Pancreas (tissue), 10 donors: ENCODE measurements at places on chromosomes 2 and 18. TPM values are rescaled to one million over a fixed set of nuclear protein-coding genes. Genes with fewer than 3 reads are reported as not detected.

DNA sequence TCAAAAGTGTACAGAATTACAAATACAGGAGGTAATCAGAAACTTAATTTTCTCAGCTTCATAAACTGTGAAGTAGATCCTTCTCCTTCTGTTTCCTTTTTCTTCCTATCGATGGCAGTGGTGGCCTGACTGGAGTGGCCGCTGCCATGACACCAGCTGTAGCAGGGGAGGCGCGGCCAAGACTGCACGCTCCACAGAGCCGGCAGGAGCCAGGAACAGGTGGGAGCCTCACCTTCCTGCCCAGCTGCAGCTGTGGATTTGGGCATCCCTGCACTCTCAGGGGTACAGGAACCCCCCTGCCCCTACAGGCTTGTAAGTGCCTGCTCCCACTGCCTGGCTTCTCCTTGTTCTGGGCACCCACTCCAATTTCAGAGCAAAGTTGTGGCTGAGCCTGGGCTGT is 76.1 kb downstream of the EPB41L3 start:
- no peaks in the 10 kb centered on the region for H3K36me3 ChIP-seq
- no peaks in the 10 kb centered on the region for H3K27me3 ChIP-seq
- no peak overlapping the region for H3K27ac ChIP-seq
- H3K4me3 ChIP-seq: no peak overlapping the region

- no peak for DNase-seq
- no peak overlapping the region for H3K27ac ChIP-seq
- no peaks in the 10 kb centered on the region for H3K36me3 ChIP-seq
- no peak overlapping the region for H3K4me3 ChIP-seq
- no peaks in the 10 kb centered on the region for H3K4me1 ChIP-seq
Measured at GRCh38 chr2:20595439-20596192, 55.3 kb downstream of the HS1BP3 start.

GRCh38 chr2:127511090-127511695 is 15.1 kb downstream of the IWS1 start:
- no peak overlapping the region for H3K27ac ChIP-seq
- H3K4me1 ChIP-seq: peaks cover 25% of the 10 kb centered on the region
- DNase-seq: no peak
- H3K27me3 ChIP-seq: no peaks in the 10 kb centered on the region

GRCh38 chr2:198638577-198638976 is 819.2 kb downstream of the SATB2 start:
- no peaks in the 10 kb centered on the region for H3K4me1 ChIP-seq
- no peak for DNase-seq
- no peak overlapping the region for H3K4me3 ChIP-seq
- H3K27ac ChIP-seq: no peak overlapping the region
- no peaks in the 10 kb centered on the region for H3K27me3 ChIP-seq

GRCh38 chr2:88201811-88202169 is 31.6 kb downstream of the THNSL2 start:
- H3K27me3 ChIP-seq: no peaks in the 10 kb centered on the region
- no peaks in the 10 kb centered on the region for H3K36me3 ChIP-seq
- no peaks in the 10 kb centered on the region for H3K4me1 ChIP-seq
- no peak overlapping the region for H3K27ac ChIP-seq
- H3K4me3 ChIP-seq: no peak overlapping the region
- no peak for DNase-seq

- H3K4me3 ChIP-seq: no peak overlapping the region
- H3K27ac ChIP-seq: no peak overlapping the region
- no peaks in the 10 kb centered on the region for H3K27me3 ChIP-seq
- H3K36me3 ChIP-seq: no peaks in the 10 kb centered on the region
Measured at GRCh38 chr2:102487761-102488462, 14.9 kb downstream of the SLC9A4 start.

DNA sequence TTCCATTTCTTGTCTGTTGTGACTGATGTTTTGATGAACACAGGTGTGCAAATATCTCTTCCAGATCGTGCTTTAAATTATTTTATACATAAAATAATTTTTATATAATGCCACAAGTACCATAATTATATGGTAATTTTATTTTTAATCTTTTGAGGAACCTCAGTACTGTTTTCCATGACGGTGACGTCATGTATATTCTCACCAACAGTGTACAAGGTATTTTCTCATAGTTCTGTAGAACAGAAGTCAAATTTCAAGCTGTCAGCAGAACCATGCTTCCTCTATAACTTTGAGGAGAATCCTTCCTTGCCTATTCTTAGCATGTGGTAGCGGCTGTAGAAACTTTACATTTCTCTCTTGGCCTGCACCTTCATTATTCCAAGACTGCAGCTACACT is 349.4 kb upstream of the GYPC start:
- peaks cover 6% of the 10 kb centered on the region for H3K4me1 ChIP-seq
- H3K4me3 ChIP-seq: no peak overlapping the region
- H3K36me3 ChIP-seq: no peaks in the 10 kb centered on the region
- DNase-seq: no peak

DNA sequence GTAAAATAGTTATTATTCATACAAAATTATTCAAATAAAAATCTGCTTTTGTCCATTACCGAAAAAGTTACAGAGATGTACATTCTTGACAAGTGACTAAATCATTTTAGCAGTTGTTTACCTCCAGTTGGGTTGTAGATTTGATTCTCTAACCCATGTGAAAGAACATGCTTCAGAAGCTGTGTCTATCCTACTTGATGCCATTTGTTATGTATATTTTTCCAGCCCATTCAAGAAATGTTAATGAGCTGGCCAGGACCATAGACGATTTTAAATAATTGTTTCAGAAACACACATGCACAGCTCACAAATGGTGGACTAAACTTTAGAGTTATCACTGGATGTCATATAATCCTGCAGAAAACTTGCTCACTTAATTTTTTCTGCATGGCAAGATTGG is 391.1 kb upstream of the REG3G start:
- H3K36me3 ChIP-seq: no peaks in the 10 kb centered on the region
- no peak for DNase-seq
- H3K4me3 ChIP-seq: no peak overlapping the region
- no peaks in the 10 kb centered on the region for H3K27me3 ChIP-seq
- H3K4me1 ChIP-seq: no peaks in the 10 kb centered on the region

- H3K27me3 ChIP-seq: no peaks in the 10 kb centered on the region
- H3K4me3 ChIP-seq: peak overlapping the region; percentile 1
- H3K36me3 ChIP-seq: no peaks in the 10 kb centered on the region
- DNase-seq: no peak
- no peaks in the 10 kb centered on the region for H3K4me1 ChIP-seq
- no peak overlapping the region for H3K27ac ChIP-seq
Measured at GRCh38 chr2:81895620-81896250, 1591.2 kb upstream of the LRRTM1 start.

DNA sequence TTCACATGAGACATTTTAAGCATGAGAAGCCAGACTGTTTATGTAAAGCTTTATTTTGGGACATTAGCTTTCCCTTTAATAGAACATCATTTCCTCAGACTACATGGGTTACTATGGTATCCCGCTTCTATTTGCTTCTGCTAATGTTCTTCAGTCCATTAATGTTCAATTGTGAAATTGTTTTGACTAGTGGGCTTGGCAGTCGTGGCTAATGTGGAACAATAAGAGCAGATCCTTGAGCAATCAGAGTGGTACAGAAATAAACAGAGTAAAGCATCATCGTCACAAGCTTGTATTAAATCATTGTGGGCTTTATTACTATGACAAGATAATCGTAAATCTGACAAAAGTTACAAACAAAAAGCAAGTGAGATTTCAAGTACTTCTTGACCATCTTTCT is 60.2 kb downstream of the PDE1A start:
- no peaks in the 10 kb centered on the region for H3K27me3 ChIP-seq
- no peaks in the 10 kb centered on the region for H3K36me3 ChIP-seq
- no peak overlapping the region for H3K27ac ChIP-seq
- H3K4me1 ChIP-seq: no peaks in the 10 kb centered on the region

DNA sequence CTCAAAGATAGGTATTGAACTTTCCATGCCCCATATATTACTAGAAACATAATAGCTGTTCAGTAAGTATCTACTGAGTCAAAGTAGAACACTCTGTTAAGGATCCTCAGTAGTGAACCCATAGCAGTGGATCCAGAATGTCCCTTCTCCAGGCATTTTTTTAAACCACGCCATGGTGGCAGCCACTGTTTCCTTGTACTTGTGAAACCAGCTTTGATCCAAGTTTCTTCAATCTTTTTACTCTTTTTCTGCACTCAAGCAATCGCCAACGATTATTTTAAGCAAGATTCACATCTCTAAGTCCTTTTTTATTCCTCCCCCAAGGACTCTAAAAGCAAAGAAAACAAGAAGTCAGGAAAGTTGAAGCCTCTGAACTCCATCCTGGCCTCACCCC is 291.2 kb upstream of the SLC14A2 start:
- DNase-seq: no peak
- no peaks in the 10 kb centered on the region for H3K27me3 ChIP-seq
- no peak overlapping the region for H3K4me3 ChIP-seq
- H3K27ac ChIP-seq: no peak overlapping the region
- H3K36me3 ChIP-seq: no peaks in the 10 kb centered on the region

DNA sequence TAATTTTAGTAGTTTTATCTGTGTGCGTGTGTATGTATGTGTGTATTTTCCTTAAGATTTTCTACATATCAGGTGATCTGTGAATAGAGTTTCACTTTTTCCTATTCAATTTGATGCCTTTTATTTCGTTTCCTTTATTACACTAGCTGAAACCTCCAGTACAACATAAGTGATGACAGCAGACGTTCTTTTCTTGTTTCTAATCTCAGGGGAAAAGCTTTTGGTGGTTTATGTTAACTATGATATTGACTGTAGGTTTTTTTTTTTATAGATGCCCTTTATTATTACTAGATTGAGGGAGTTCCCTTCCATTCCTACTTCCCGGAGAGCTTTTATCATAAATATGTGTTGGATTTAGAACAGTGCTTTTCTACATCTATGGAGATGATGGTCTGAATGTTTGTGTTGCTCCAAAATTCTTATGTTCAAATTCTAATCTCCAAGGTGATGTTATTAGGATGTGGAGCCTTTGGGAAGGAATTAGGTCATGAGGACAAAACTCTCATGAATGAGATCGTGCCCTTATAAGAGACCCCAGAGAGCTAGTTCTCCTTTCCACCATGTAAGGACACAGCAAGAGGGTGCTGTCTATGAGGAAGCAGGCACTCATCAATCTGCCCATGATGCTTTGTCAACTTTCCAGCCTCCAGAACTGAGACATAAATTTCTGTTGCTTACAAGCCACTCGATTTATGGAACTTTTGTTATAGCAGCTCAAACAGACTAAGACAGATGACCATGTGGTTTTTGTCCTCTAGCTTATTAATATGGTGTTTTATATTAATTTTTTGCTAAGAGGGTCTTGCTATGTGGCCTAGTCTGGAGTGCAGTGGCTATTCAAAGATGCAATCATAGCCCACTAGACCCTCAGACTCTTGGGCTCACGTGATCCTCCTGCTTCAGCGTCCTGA is 5.9 kb upstream of the RHBDD1 start:
- no peak overlapping the region for H3K4me3 ChIP-seq
- H3K27ac ChIP-seq: no peak overlapping the region
- no peaks in the 10 kb centered on the region for H3K36me3 ChIP-seq
- H3K4me1 ChIP-seq: peaks cover 9% of the 10 kb centered on the region
- no peaks in the 10 kb centered on the region for H3K27me3 ChIP-seq
- DNase-seq: no peak

GRCh38 chr2:24886691-24887304 is 33.2 kb downstream of the ADCY3 start:
- no peaks in the 10 kb centered on the region for H3K36me3 ChIP-seq
- no peaks in the 10 kb centered on the region for H3K27me3 ChIP-seq
- no peak overlapping the region for H3K27ac ChIP-seq
- DNase-seq: no peak
- H3K4me1 ChIP-seq: no peaks in the 10 kb centered on the region

DNA sequence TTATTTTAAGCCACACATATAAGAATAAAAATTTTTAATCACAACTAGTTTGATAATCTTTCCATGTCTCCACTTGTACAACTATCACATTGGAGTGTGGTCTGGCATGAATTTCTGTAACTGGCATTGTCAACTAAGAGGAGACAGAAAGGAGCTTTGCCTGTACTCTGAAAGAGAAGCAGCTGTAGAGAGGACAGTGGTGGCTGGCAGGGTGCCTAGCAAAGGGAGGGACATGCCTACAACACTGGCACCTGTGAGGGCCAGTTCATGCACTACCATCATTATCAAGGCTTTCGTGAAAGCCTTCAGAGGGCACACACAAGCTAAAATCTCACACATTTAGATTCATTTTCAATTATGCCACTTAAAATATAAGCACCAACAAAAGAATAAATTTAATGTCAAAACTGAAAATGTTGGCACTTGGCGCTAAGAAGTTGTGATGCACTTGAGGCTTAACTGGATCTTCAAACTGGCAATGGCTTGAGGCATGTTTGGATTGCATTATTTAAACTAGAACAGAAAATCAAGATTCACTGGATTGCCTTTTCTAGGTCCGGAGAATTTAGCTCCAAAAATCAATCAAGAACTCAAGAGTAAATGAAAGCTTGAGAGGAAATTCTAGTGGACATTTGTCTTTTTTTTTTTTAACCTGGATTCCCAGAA is 238.6 kb downstream of the ZNF385B start:
- no peaks in the 10 kb centered on the region for H3K36me3 ChIP-seq
- no peak overlapping the region for H3K27ac ChIP-seq
- H3K4me1 ChIP-seq: no peaks in the 10 kb centered on the region
- DNase-seq: no peak

DNA sequence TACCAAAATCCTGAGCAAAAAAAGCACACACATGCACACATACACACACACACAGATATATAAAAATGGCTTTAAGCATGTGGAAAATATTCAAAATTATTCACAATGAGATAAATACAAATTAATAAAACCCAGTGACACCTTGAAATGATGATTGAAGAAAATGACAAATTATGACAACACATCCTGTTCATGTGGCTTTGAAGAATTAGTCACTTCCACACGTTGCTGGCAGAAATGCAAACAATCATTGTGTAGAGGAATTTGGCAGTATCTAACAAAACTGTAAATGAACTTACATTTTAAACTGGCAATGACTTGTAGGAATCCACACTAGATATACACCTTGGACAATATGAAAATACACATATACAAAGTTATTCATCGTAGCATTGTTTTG is 95.8 kb upstream of the RGPD4 start:
- H3K4me3 ChIP-seq: no peak overlapping the region
- no peaks in the 10 kb centered on the region for H3K4me1 ChIP-seq
- no peak overlapping the region for H3K27ac ChIP-seq
- no peak for DNase-seq
- H3K36me3 ChIP-seq: no peaks in the 10 kb centered on the region
- no peaks in the 10 kb centered on the region for H3K27me3 ChIP-seq

- peak within 1 kb of the TSS; percentile 81 for H3K4me3 ChIP-seq
- DNase-seq: peak; percentile 97
- H3K4me1 ChIP-seq: peaks cover 37% of the 10 kb centered on the region
- peak within 1 kb of the TSS; percentile 74 for H3K27ac ChIP-seq
- no peaks in the 10 kb centered on the region for H3K27me3 ChIP-seq
Measured at GRCh38 chr2:101151146-101151858, at the start of gene TBC1D8. TBC1D8 (minus strand) TSS chr2:101151382; CDS start chr2:101151253, 129 bp downstream.

GRCh38 chr2:231308631-231309428 is 86.7 kb upstream of the B3GNT7 start:
- H3K36me3 ChIP-seq: no peaks in the 10 kb centered on the region
- no peaks in the 10 kb centered on the region for H3K27me3 ChIP-seq
- no peak overlapping the region for H3K4me3 ChIP-seq
- H3K27ac ChIP-seq: no peak overlapping the region

CRYGD gene
- not detected for total RNA-seq

IKZF2 gene
- total RNA-seq: 3.1 TPM

PLCD4 gene
- total RNA-seq: 0.44 TPM

APCDD1 gene
- 26.0 TPM for total RNA-seq

BCL2 gene
- 4.6 TPM for total RNA-seq

SAG gene
- total RNA-seq: not detected

L3MBTL4 gene
- total RNA-seq: 6.1 TPM

DOK6 gene
- 0.32 TPM for total RNA-seq
